ENCODE measurements at places on chromosomes 6 and 20. TPM values are rescaled to one million over a fixed set of nuclear protein-coding genes. Genes with fewer than 3 reads are reported as not detected.

MOCS3 gene
- 4.2 TPM for total RNA-seq

LAMP5 gene
- total RNA-seq, result 0.21 TPM

SMOC2 gene
- total RNA-seq, result 100 TPM

MAVS gene
- total RNA-seq, result 41.7 TPM

EDN1 gene
- total RNA-seq, result 18.2 TPM

TEAD3 gene
- total RNA-seq, result 10.3 TPM

L3MBTL3 gene
- 16.0 TPM for total RNA-seq

DNA sequence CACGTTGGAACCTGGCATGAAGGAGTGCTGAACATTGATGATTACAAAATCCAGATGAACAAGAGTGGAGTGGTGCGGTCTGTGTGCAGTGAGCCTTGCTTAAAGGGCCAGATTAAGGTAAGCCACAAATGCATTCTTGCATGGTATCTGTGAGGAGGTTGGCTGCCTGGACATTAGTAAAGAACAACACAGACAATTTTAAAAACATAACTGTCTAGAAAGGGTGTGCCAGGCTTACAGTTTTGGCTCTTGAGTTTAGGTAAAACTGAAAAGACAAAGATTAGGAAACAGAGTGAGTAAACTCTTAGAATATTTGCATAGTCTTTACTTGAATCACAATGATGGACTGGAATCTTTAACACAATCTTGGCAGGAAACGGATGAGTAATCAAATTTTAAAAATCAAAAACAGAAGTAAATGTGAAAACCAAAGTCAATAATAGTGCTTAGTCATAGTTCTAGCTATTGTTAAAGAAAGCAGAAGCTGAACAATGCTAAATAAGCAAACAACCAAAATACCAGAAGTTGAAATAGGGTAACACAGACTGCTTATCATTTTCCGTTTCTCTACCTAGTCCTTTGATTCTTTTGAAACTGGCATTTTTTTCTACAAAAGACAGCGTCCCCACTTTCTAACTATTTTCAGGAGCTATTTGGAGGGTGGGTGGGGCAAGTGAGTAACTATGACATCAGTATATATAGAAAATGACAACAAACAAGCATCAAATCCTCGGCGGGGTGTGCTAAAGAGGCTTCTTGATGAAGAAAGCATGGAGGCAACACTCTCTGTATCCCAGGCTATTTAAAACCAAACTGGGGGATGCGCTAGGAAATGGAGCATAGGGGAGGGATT, 185.8 kb upstream of the RAB32 start:
- H3K36me3 ChIP-seq, result no peaks in the 10 kb centered on the region
- H3K27ac ChIP-seq, result no peak overlapping the region
- H3K4me1 ChIP-seq, result no peaks in the 10 kb centered on the region
- H3K4me3 ChIP-seq, result no peak overlapping the region
- DNase-seq, result no peak
- no peaks in the 10 kb centered on the region for H3K27me3 ChIP-seq

DNA sequence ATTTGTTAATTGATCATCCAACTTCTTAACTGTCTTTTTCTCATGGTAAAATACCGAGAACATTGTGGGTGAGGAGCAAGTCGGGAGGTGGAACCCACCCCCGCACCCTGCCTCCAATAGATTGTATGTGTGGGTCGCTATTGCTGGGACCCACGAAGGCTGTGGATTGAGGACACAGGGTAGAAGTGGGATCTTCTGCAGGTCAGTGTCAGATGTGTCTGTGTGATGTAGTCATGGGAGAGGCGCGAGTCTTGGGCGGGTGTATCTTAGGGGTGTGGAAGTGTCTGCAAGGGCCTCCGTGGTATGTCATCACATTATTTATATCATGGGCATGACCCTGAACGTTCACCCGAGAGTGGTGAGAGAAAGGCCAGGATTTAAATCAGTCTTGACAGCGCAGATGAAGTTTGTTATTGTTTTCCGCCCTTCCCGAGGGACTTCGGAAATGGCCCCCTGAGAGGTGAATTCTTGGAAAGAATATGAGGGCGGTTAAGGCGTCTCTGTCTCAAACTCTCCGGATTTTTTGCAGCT, 472 bp upstream of the PAQR8 start:
- no peaks in the 10 kb centered on the region for H3K27me3 ChIP-seq
- H3K36me3 ChIP-seq, result no peaks in the 10 kb centered on the region
- H3K4me3 ChIP-seq, result peak overlapping the region; percentile 88
- peaks cover 15% of the 10 kb centered on the region for H3K4me1 ChIP-seq
- H3K27ac ChIP-seq, result peak overlapping the region; percentile 91

- H3K4me1 ChIP-seq, result no peaks in the 10 kb centered on the region
- no peak for DNase-seq
- H3K36me3 ChIP-seq, result peaks cover 8% of the 10 kb centered on the region
- no peak overlapping the region for H3K4me3 ChIP-seq
- no peak overlapping the region for H3K27ac ChIP-seq
- no peaks in the 10 kb centered on the region for H3K27me3 ChIP-seq
Observed at GRCh38 chr20:37305079-37305478, 15.6 kb downstream of the MANBAL start.

DNA sequence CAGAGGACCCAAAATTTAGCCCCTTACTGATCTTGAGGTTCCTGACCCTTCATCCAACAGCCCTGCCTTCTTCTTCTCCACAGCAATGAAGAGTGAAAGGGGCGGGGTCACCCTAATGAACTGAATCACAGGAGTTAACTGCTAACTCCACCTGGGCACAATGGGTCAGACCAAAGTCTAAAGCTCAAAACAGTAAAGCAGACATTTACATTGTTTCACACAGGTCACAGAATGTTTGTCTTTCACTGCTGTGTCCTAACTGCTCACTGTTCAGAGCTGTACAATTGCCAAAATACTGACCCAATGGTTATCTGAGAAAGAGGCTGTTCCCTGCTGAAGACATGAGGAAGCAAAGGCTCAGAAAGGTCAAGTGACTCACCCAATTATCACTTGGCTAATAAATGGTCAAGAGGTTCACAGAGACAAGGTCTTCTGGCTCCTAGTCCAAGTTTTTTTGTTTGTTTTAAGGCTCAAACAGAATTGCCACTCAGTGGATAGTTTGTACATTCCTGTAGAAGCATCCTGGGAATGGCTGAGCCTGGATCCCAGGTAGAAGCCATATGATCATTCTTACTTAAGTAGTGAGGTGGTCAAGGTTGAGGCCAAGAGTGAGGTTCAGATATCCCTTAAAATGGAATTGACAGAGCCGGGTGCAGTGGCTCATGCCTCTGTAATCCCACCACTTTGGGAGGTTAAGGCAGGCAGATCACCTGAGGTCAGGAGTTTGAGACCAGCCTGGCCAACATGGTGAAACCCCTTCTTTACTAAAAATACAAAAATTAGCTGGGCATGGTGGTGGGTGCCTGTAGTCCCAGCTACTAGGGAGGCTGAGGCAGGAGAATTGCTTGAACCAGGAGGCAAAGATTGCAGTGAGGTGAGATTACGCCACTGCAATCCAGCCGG, 35.1 kb upstream of the FAM83C start:
- H3K4me3 ChIP-seq, result no peak overlapping the region
- H3K27ac ChIP-seq, result no peak overlapping the region
- no peaks in the 10 kb centered on the region for H3K4me1 ChIP-seq
- H3K27me3 ChIP-seq, result no peaks in the 10 kb centered on the region
- no peaks in the 10 kb centered on the region for H3K36me3 ChIP-seq

DNA sequence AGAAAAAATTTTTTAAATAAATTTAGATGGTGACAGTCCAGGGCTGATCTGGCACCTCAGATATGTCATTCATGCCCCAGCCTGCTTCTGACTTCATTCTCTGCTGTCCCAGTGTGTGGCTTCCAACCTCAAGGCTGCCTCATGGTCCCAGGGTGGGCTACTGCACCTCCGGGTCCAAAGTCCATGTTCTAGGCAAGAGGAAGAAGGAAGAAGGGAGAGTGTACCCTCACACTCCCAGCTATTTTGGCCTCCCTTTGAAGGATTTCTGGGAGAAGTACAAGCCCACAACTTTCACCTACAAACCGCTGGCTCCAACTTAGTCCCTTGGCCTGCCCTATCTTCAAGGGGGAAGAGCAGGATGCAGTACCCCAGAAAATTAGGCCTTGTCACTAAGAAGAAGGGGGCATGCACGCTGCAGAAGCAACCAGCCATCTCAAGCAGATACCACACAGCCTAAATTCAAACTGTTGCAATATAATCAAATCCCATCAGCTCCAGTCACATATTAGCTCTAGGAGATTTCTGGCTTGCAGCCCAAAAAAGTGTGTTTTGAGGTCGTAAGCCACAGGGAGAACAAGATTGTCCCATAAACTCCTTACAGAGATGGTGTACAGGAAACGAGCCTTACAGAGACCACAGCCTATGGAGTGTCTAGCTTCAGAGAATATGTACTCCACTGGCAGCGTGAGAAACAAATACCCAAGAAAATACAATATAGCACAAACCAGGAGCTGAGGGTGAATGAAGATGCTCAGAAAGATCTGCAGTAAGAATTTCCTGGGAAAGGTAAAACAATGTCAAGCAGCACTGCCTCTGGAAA, 906 bp upstream of the BTN3A2 start:
- peak overlapping the region; percentile 51 for H3K4me3 ChIP-seq
- peak; percentile 41 for DNase-seq

DNA sequence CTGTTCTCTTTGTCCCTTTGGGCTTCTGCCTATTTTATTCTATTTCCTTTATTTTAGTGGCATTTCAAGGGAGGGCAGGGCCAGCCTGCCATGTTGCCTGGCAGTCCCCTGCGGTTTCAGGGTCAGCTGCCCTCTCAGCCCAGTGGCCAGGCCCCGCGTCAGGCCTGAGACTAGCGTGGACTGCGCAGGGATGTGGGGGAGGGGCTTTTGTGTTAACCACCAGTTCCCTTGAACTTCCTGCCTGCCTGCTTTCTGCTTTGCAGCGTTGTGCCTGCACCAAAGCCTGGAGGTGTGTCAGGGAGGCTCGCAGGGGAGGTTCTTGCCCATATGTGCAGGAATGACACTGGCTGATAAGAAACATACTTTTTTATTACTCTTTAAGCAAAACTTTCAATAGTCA, 157.6 kb downstream of the SLC35B3 start:
- no peaks in the 10 kb centered on the region for H3K27me3 ChIP-seq
- H3K36me3 ChIP-seq, result no peaks in the 10 kb centered on the region
- no peak overlapping the region for H3K4me3 ChIP-seq
- no peak overlapping the region for H3K27ac ChIP-seq

GRCh38 chr6:30283761-30284160, 43.0 kb upstream of the TRIM39 start:
- peaks cover 23% of the 10 kb centered on the region for H3K36me3 ChIP-seq
- H3K4me1 ChIP-seq, result no peaks in the 10 kb centered on the region
- DNase-seq, result no peak
- H3K27ac ChIP-seq, result no peak overlapping the region
- no peaks in the 10 kb centered on the region for H3K27me3 ChIP-seq

- H3K4me3 ChIP-seq, result no peak overlapping the region
- peaks cover 4% of the 10 kb centered on the region for H3K36me3 ChIP-seq
- no peaks in the 10 kb centered on the region for H3K27me3 ChIP-seq
- DNase-seq, result no peak
- no peaks in the 10 kb centered on the region for H3K4me1 ChIP-seq
- H3K27ac ChIP-seq, result no peak overlapping the region
Observed at GRCh38 chr6:39200498-39201020, 28.7 kb downstream of the KCNK5 start.

DNA sequence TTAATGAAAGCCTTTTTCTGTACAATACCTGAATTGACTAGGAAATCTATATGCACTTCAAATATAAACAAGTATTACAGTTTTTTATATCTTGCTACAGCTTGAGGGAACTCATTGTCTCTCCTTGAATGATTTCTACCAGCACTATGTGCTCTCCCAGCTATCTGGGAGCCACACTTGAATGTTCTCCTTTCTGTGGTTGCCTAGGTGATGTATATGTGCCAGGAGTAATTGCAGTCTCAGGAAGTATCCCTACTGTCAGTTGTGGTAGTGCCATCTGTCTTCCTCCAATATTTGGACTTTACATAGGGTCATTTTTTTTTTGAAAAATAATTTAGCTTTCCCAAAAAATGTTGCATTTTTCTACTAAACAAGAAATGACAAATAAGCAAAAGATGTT, 288.0 kb upstream of the PLCB4 start:
- peaks cover 7% of the 10 kb centered on the region for H3K36me3 ChIP-seq
- H3K4me1 ChIP-seq, result no peaks in the 10 kb centered on the region
- H3K27ac ChIP-seq, result no peak overlapping the region
- H3K4me3 ChIP-seq, result no peak overlapping the region
- no peak for DNase-seq
- H3K27me3 ChIP-seq, result no peaks in the 10 kb centered on the region
